Esophagus squamous epithelium (tissue), 5 donors: ENCODE measurements at places on chromosomes 6 and 20.

DNA sequence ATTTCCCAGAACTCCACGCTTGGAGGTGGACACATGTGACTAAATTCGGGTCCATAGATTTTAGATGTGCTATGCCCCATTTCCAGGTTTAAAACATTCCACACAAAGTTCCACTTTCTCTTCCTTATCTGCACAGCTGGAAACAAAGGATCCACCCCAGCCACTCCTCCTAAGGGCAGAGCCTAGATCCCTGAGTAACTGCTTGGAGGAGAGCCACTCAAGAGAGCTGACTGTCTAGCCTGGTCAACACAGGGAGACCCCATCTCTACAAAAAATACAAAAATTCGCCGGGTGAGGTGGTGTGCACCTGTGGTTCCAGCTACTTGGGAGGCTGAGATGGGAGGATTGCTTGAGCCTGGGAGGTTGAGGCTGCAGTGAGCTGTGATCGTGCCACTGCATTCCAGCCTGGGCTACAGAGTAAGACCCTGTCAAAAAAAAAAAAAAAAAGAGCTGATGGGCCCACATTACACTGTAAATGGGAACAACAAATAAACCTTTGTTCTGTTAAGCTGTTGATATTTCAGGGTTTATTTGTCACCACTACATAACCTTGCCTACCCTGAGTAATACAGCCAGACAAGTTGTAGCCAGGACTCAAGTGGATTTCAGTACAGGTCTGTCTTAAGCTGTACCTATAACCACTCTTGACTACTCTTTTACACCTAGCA, 25.8 kb upstream of the SNRPC start:
- H3K4me3 ChIP-seq = no peak overlapping the region
- H3K27ac ChIP-seq = no peak overlapping the region
- H3K27me3 ChIP-seq = no peaks in the 10 kb centered on the region
- H3K36me3 ChIP-seq = no peaks in the 10 kb centered on the region

GRCh38 chr6:71929047-71929446, 42.7 kb downstream of the RIMS1 start:
- no peak overlapping the region for H3K27ac ChIP-seq
- H3K4me1 ChIP-seq = no peaks in the 10 kb centered on the region
- H3K4me3 ChIP-seq = no peak overlapping the region
- no peaks in the 10 kb centered on the region for H3K27me3 ChIP-seq

DNA sequence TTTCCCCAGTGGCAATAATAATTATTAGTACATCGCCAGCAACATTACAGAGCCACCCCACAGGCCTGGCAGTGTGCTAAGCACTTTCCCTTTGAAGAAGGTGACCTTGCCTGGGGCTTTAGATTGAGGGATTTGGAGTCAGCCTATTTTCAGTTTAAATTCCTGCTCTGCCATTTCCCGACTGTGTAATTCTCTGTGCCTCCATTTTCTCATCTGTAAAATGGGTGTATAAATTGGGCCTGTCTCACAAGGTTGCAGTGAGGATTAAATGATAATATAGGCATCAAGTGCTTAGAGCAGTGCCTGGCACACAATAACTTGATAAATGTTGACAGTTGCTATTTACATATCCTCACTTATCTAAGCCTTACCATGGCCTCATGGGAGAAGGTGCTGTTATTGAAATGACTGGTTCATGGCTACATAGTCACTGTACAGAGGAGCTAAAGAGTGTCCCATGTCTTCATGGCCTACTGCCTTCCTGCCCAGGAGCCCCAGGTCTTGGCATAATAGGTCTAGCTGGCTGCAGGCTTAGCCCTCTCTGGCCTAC, 5.1 kb upstream of the SCRT2 start:
- no peak for DNase-seq
- no peak overlapping the region for H3K27ac ChIP-seq
- no peak overlapping the region for H3K4me3 ChIP-seq

DNA sequence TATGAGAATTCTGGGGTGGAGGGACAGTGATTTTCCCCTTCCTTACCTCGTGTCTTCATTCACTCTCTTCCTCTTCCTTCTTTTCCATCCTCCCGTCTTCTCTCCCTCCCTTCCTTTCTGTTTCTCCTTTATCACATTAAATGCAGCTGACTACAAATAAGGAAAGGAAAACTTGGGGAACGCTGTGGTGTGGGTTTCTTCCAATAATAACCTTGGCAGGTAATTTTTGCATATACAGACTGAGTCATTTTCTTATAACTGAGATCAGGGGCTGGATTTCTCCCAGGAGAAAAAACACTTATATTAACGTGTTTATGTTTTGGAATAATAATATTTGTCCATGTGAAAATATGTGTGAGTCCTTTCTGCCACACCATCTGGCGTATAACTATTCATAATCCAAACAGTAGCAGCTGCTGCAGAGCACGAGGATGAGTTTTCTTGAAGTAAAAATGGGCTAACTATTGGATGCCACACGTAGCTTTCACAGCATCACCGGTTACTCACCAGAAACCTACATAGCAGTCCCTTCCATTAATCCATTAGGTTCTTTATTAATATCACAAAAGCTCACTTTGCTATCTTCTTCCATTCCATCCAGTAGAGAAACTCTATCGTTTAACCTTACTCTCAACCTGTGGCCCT, 139.2 kb upstream of the SASH1 start:
- H3K4me3 ChIP-seq = no peak overlapping the region
- H3K36me3 ChIP-seq = no peaks in the 10 kb centered on the region
- peaks cover 20% of the 10 kb centered on the region for H3K4me1 ChIP-seq

- no peak for DNase-seq
- no peaks in the 10 kb centered on the region for H3K36me3 ChIP-seq
- no peaks in the 10 kb centered on the region for H3K4me1 ChIP-seq
- no peak overlapping the region for H3K4me3 ChIP-seq
- H3K27ac ChIP-seq = no peak overlapping the region
- no peaks in the 10 kb centered on the region for H3K27me3 ChIP-seq
These were observed 1513.7 kb downstream of the GRIK2 start for GRCh38 chr6:102907181-102907580.

DNA sequence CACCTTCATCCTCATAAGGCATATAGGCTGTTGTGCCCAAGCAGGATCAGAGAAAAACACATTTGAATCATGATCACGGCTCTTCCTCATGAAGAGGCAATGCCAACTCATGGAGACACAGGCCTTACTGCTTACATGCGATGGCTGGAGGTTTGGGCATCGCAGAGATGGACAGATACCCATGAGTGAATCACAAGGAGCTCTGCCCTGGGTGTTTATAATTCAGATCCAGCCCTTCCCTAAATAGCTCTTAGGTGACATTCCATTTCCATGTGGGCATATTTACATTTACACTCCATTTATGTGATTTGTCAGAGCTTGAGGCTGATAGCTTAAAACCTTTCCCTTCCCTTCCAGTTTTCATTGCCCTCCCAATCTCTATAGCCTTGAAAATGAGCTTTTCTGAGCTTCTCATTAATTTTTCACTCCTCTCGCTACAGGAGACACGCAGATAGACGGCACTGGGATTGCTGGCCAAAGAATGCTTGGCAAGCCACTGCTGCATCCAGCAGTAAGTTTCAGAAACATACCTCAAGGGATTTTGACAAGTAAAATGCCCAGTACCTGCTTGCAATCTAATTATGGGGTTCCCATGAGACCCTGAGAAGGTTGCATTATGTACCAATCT, 249.1 kb downstream of the TBC1D7 start:
- no peaks in the 10 kb centered on the region for H3K27me3 ChIP-seq
- H3K36me3 ChIP-seq = no peaks in the 10 kb centered on the region
- H3K4me3 ChIP-seq = no peak overlapping the region
- H3K27ac ChIP-seq = no peak overlapping the region
- no peaks in the 10 kb centered on the region for H3K4me1 ChIP-seq

- no peaks in the 10 kb centered on the region for H3K27me3 ChIP-seq
- H3K4me1 ChIP-seq = no peaks in the 10 kb centered on the region
- no peak for DNase-seq
- no peak overlapping the region for H3K4me3 ChIP-seq
These were observed 41.2 kb upstream of the POLR1H start for GRCh38 chr6:30019819-30020218.

- no peaks in the 10 kb centered on the region for H3K36me3 ChIP-seq
- no peaks in the 10 kb centered on the region for H3K27me3 ChIP-seq
- H3K4me3 ChIP-seq = no peak overlapping the region
- peaks cover 40% of the 10 kb centered on the region for H3K4me1 ChIP-seq
These were observed 10.1 kb upstream of the ZBTB12 start for GRCh38 chr6:31911826-31912585.
